ENCODE measurements at places on chromosomes 1 and 21.

- no peaks in the 10 kb centered on the region for H3K4me1 ChIP-seq
- ATAC-seq, result no peak
Observed at GRCh38 chr1:214548988-214549387, 2.4 kb downstream of the PTPN14 start.

GRCh38 chr1:68358439-68358838 lies 91.3 kb downstream of the RPE65 start:
- no peaks in the 10 kb centered on the region for H3K4me1 ChIP-seq
- no peak overlapping the region for H3K27ac ChIP-seq
- no peak overlapping the region for H3K4me3 ChIP-seq
- no peaks in the 10 kb centered on the region for H3K36me3 ChIP-seq

DNA sequence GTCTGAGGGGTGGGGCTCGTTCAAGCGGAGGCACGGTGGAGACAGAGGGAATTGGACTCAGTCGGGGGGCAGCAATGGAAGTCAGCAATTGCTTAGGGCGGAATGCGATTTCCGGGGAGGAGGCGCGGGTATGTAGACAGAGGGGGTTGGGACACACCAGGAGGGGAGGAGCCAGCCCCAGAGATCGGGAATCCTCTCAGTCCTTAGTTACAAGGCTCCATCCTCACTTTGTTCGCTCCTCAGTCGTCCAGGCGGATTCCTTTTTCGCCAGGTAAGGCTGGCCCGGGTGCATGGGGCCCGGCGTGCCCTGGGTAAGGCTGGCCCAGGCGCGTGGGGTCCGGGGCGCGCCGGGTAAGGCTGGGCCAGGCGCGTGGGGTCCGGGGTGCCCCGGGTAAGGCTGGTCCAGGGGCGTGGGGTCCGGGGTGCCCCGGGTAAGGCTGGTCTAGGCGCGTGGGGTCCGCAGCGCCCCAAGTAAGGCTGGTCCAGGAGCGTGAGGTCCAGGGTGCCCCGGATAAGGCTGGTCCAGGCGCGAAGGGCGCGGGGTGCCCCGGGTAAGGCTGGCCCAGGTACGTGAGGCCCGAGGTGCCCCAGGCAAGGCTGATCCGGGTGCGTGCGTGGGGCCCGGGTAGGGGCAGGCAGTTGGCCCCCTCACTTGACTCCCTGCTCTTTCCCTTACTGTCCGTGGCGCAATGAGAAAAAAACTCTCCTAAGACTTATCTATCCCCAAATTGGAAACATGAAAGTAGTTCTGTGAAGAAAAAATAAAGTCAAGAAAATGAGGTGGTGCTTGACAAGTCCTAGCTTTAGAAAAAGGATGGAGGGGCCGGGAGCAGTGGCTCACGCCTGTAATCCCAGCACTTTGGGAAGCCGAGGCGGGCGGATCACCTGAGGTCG lies at the start of gene L1TD1:
L1TD1 (plus strand) TSS at position 199 of the 894 bp plus-strand sequence. CDS start 11,780 bp downstream, outside the sequence.
- no peak within 1 kb of the TSS for H3K27ac ChIP-seq
- H3K4me3 ChIP-seq, result no peak within 1 kb of the TSS
- H3K36me3 ChIP-seq, result no peaks in the 10 kb centered on the region
- H3K4me1 ChIP-seq, result no peaks in the 10 kb centered on the region
- H3K27me3 ChIP-seq, result peaks cover 21% of the 10 kb centered on the region

GRCh38 chr21:32469628-32470027 lies 57.1 kb downstream of the EVA1C start:
- H3K27me3 ChIP-seq, result no peaks in the 10 kb centered on the region
- H3K27ac ChIP-seq, result no peak overlapping the region
- H3K36me3 ChIP-seq, result peaks cover 23% of the 10 kb centered on the region
- H3K4me3 ChIP-seq, result no peak overlapping the region
- ATAC-seq, result no peak

- H3K4me3 ChIP-seq, result no peak overlapping the region
- H3K4me1 ChIP-seq, result no peaks in the 10 kb centered on the region
- H3K27me3 ChIP-seq, result no peaks in the 10 kb centered on the region
Observed at GRCh38 chr21:14814991-14815390, 249.8 kb downstream of the NRIP1 start.

DNA sequence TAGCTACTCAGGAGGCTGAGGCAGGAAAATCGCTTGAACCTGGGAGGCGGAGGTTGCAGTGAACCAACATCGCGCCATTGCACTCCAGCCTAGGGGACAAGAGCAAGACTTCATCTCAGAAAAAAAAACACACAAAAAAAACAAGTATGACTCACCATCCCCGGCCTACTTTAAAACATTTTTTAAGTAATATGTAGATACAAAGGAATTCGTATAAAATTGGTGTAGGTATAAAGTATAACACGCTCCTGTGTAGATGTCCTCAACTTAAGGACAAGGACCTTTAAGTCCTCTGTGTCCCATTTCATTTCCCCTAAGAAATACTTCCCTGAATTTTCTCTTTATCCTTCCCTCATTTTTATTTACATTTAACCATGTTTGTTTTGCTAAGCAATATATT lies 73.4 kb upstream of the PKN2 start:
- H3K27me3 ChIP-seq, result peaks cover 23% of the 10 kb centered on the region
- H3K4me3 ChIP-seq, result no peak overlapping the region
- H3K4me1 ChIP-seq, result no peaks in the 10 kb centered on the region
- H3K27ac ChIP-seq, result no peak overlapping the region

DNA sequence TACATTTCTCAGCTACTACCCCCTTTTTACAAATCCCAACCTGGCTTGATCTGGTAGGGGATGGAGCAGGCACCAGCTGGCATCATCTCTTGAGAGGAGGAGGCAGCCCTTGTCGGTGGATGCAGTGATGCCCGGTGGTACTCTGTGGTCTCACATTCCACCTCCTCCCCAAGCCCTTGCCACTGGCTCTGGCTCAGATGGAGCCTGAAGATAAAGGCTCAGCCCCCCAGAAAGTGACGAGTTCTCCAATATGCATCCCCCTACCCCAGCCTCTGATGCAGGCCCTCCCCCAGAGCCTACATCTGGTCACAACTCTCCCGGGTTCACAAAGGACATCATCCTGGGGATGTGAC lies 3.8 kb upstream of the GOLT1A start:
- no peak overlapping the region for H3K4me3 ChIP-seq
- H3K27ac ChIP-seq, result no peak overlapping the region
- ATAC-seq, result no peak
- peaks cover 5% of the 10 kb centered on the region for H3K4me1 ChIP-seq

- H3K36me3 ChIP-seq, result no peaks in the 10 kb centered on the region
Observed at GRCh38 chr1:10867138-10867721, 70.8 kb upstream of the CASZ1 start.

GRCh38 chr1:5992814-5993555 lies 760 bp upstream of the NPHP4 start:
- peak; percentile 0 for ATAC-seq
- peaks cover 33% of the 10 kb centered on the region for H3K36me3 ChIP-seq
- H3K4me3 ChIP-seq, result peak overlapping the region; percentile 96
- no peaks in the 10 kb centered on the region for H3K27me3 ChIP-seq
- H3K4me1 ChIP-seq, result peaks cover 18% of the 10 kb centered on the region
- H3K27ac ChIP-seq, result peak overlapping the region; percentile 88

DNA sequence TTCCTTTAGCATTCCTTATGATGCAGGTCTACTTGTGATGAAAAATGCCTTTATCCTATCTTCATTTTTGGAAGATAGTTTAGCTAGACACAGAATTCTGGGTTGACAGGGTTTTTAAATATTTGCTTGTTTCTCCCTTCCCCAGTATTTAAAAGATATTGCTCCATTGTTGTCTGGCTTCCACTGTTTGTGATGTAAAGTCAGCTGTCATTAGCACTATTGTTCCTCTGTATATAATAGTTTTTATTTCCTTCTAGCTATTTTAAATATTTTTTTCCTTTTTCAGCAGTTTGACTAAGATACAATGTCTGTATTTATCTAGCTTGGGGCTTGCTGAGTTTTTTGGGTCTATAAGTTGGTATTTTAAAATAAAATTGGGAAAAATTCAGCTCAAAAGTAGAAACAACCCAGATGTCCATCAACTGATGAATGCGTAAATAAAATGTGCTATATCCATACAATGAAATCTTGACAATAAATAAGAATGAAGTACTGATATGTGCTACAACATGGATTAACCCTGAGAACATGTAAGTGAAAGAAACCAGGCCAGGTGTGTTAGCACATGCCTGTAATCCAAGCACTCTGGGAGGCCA lies 11.2 kb downstream of the IFT25 start:
- H3K36me3 ChIP-seq, result peaks cover 52% of the 10 kb centered on the region
- no peak overlapping the region for H3K27ac ChIP-seq
- H3K27me3 ChIP-seq, result no peaks in the 10 kb centered on the region
- no peak for ATAC-seq
- H3K4me1 ChIP-seq, result peaks cover 11% of the 10 kb centered on the region

GRCh38 chr1:147287133-147287865 lies 44.8 kb downstream of the CHD1L start:
- H3K36me3 ChIP-seq, result no peaks in the 10 kb centered on the region
- H3K4me3 ChIP-seq, result no peak overlapping the region
- peaks cover 6% of the 10 kb centered on the region for H3K4me1 ChIP-seq
- no peak for ATAC-seq
- peak overlapping the region; percentile 45 for H3K27ac ChIP-seq

GRCh38 chr1:165851034-165851658 lies 23.7 kb downstream of the UCK2 start:
- H3K27ac ChIP-seq, result no peak overlapping the region
- ATAC-seq, result peak; percentile 65
- peak overlapping the region; percentile 29 for H3K4me3 ChIP-seq
- H3K4me1 ChIP-seq, result peaks cover 25% of the 10 kb centered on the region

DNA sequence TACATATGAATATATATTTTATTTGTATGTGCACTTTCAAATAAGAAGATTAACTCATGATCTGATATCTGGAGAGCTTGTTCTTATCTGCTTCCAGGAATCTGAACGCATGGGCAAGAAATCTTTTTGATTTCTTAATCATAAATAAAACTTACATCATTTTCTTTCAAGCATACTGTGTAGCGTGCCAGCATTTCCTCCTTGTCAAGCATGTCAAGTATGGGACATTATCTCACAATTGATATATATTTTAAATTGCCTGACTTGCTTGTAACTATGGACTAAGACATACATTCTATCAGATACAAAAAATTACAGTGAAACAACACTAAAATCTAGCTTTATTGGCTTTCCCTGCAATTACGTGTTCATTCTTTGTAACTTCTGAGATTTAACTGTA lies 1128.2 kb downstream of the PLA2G4A start:
- H3K36me3 ChIP-seq, result no peaks in the 10 kb centered on the region
- H3K4me3 ChIP-seq, result no peak overlapping the region
- H3K27me3 ChIP-seq, result no peaks in the 10 kb centered on the region
- H3K27ac ChIP-seq, result no peak overlapping the region
- no peaks in the 10 kb centered on the region for H3K4me1 ChIP-seq

DNA sequence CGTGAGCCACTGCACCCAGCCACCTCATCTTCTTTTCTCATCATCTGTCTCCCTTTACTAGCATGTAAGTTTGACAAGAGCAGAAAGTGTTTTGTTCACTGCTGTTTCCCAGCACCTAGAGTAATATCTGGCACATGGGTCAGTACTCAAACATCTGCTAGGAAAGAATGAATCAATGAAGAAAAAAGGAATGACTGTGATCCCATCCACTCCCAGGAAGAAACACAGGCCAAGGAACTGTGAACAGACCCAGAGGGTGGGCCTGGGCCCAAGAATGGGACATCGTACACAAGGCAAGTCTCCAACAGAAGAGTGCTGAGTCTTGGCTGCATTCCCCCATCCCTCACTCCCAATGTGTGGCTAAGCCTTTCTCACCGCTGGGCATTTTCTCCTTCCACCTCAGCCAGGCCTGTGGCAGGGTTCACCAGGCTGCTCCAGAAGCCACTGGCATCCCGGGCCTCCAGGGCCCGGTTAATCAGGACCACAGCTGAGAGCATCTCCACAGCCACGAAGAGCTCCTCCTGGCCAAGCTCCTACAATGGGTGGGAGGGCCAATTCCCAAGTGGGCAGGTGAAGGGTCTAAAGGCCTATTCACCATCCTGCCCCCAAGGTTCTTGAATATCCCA lies 18.4 kb downstream of the IQGAP3 start:
- H3K4me3 ChIP-seq, result no peak overlapping the region
- H3K27me3 ChIP-seq, result no peaks in the 10 kb centered on the region
- H3K4me1 ChIP-seq, result peaks cover 11% of the 10 kb centered on the region
- ATAC-seq, result no peak
- no peaks in the 10 kb centered on the region for H3K36me3 ChIP-seq

DNA sequence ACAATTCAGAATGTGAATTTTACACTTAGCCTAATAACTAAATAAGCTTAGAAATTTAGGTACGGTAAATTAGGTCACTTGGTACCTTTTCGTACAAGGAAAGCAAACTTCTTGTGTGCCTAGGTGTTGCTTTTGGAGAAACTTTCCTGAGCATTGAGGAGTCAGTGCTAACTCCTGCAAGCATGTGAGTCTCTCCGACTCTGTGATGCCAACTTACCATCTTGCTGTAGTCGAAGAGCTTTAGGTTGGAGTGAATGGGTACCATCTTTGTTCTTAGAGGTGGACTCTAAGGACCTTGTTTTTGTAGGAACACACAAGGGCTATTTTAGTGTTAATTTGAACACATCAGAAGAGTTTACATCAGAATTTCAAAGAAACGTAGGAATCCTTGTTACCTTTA lies 688.9 kb downstream of the USP25 start:
- H3K4me3 ChIP-seq, result no peak overlapping the region
- H3K27me3 ChIP-seq, result no peaks in the 10 kb centered on the region
- H3K36me3 ChIP-seq, result no peaks in the 10 kb centered on the region

DNA sequence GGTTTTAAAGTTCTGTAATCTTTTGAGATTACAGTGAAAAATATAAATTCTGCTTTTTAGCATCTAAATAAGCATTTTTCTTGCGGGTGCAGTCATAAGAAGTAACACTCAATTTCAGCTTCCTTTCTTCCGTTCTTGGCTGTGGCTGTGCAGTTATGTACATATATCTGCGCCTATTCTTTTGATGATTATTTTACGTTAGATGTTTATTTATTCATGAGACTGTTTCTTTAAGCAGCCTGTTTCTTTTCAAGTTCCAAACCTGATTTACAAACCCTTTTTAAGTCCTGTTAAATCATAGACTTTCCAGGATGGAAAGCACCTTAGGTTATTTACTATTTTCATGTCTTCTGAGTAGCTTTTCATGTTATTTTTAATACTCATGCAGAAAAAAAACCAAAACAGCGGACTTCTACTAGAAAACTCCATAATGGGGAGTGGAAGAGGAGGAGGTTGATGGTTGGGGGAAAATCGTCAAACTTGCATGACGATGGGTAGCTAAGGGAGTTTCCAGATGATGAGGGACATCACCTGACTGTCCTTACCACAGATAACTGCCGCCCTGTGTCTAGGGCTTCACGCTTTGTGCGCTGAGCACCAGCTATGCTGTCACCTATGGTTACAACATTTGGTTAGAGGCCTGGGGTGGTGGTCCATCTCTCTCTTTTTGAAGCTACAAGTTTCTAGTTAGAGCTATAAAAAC lies 2.6 kb downstream of the PRDM2 start:
- peaks cover 40% of the 10 kb centered on the region for H3K36me3 ChIP-seq
- H3K4me1 ChIP-seq, result peaks cover 33% of the 10 kb centered on the region
- H3K4me3 ChIP-seq, result peak overlapping the region; percentile 90
- peak overlapping the region; percentile 98 for H3K27ac ChIP-seq

GRCh38 chr1:195663549-195664280 lies 944.5 kb downstream of the KCNT2 start:
- no peak overlapping the region for H3K4me3 ChIP-seq
- no peak for ATAC-seq
- H3K27ac ChIP-seq, result no peak overlapping the region
- H3K4me1 ChIP-seq, result no peaks in the 10 kb centered on the region

Data from activated T-helper 17 cell treated with anti-CD3 and anti-CD28 coated beads, Interleukin-2, amount 50 U/mL, for 72 hours (primary cell).